ENCODE measurements at places on chromosomes 5 and 9.

GRCh38 chr5:9314558-9314957 lies 231.3 kb downstream of the SEMA5A start:
- DNase-seq, result no peak

GRCh38 chr5:58987193-58987592 lies 404.3 kb downstream of the RAB3C start:
- DNase-seq, result no peak

- no peak for DNase-seq
Observed at GRCh38 chr5:91486638-91487037, 103.5 kb upstream of the ARRDC3 start.

DNA sequence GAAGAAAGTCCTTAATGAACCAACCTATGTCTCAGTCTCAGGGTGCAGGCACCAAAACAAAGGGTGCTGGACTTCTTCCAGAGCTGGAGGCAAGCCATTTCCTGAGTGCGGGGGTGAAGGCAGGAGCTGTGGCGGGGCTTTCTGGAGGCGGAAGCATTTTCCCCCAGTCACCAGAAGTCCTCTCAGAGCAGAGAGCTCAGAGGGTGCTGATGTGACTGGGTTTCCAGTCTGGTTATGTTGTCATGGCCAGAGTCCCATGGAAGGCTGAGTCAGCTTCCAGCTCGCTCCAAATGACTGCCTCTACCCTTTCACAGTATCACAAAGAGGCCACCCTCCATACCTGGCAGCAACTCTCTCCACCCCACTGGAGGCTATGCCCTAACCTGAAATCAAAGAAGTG lies 86.0 kb downstream of the TRPC7 start:
- no peak for DNase-seq

DNA sequence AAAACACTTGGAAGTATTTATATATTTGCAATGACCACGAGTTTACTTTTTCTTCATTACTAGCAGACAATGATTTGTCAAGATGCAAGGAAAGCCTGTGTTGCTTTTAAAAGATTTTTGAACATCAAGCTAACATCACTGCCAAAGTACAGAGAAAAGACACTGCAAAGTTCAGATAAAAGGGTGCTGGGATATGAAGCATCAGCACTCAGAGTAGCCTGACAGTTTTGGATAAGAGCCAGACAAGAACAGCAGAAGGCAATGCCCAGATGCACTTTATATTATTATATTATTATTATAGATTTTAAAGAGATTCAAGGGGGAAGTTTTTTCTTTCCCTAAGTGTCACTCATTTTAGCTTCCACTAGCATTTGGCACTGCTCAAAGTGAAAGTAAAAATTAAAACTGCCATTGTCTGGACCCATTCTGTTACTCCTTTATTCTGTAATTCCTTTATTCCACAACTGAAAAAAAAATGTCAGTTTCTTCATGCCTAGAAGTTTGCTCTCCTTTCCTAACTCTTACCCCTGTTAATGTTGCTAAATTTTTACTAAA lies 240.6 kb downstream of the EFNA5 start:
- no peak for DNase-seq

DNA sequence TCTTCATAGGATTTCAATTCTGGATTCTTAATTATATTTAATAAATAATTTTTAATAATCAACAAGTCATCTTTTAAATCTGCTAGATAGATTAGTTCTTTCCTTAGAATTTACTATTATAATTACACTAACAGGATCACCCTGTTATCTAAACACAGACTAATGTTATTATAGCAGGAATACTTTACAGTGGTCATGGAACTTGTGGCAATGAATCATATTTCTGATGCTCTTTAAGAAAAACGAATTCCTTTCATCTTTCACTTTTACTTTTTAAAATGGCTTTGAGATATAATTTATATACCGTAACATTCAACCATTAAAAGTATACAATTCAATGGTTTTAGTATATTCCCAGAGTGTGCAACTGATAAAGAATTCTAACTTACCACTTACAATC lies 29.7 kb upstream of the CDK5RAP2 start:
- DNase-seq, result no peak

DNA sequence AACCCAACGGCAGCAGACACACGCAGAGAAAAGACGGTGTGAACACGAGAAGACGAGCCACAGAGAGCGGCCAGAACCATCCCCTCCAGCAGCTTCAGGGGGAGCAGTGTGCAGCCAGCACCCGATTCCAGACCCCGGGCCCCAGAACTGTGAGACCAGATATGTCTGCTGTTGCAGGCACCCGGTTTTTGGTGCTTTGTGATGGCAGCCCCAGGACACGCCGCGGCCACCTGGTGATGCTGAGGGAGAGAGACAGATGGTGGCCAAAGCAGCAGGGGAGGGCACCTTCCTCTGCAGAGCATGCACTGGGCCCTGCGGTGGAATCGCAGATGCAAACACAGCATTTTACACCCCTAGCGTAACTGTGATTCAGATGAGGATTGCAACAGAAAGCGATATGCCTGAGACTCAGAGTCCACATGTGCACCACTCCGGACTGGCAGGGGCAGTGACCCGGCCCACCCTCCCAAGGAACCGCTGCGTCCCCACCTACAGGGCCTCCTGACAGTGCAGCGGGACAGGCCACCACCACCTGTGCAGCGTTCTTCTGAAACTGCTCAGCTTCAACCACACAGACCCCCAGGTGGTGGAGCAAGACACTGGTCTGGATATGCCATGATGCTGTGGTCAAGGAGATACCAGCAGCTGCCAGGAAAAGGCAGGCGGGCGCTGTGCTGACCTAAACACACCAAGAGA lies 24.0 kb downstream of the ZDHHC11B start:
- DNase-seq, result no peak
